ENCODE measurements at places on chromosomes 12 and 14. TPM values are rescaled to one million over a fixed set of nuclear protein-coding genes. Genes with fewer than 3 reads are reported as not detected.

GRCh38 chr12:74551291-74551690 lies 13.7 kb downstream of the ATXN7L3B start:
- no peak for DNase-seq

- no peak for DNase-seq
Measured at GRCh38 chr12:77166696-77167095, 101.3 kb upstream of the E2F7 start.

DNA sequence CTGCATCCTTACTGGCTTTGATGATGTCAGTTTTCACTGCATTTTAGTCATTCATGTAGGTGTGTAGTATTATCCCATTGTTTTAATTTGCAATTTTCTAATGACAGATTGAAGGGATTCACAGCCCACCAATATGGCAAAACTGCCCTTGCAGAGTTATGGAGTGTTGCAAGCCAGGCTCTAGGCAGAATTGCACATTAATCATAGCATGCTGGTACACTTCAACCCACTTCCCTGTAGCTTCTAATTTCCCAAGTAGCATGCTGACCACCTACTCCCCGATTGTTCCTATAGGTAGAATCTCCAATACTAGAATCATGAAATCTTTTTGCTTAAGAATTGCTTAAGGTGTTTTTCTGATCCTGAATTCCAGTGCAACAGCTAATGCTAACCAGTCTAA lies 5.2 kb upstream of the RNASE6 start:
- DNase-seq, result no peak

DNA sequence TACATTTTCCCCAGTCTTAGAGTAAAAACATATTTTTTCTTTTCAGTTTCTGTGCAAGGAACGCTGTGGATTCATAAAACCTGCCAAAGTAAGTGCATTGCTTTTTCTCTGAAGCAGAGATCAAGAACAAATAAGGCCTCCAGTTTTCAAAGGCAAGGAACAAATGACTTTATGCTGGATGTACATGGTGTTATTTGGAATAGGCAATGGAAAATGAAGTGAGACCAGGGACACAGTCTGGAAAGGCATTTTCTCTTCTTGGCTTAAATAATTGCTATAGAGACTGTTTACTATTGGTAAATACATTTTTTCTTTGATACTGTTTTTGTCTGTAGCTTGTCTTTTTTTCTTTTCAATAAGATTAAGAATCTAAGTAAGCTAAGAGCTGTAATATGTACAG lies 725.9 kb upstream of the MDGA2 start:
- DNase-seq, result no peak

TPH2 gene
- not detected for polyA plus RNA-seq
